Activated CD4-positive, alpha-beta T cell treated with anti-CD3 and anti-CD28 coated beads, Interleukin-2, Interleukin-4, amounts not matched to agents 100 ng/mL and 50 ng/mL, durations not matched to agents 16 hours and 8 hours (primary cell): ENCODE measurements at places on chromosomes 12 and 14.

GRCh38 chr14:104686624-104687517 is 2.5 kb upstream of the INF2 start:
- DNase-seq, result peak; percentile 37

- DNase-seq, result no peak
These were observed 9.8 kb upstream of the PNMA1 start for GRCh38 chr14:73723797-73724661.

DNA sequence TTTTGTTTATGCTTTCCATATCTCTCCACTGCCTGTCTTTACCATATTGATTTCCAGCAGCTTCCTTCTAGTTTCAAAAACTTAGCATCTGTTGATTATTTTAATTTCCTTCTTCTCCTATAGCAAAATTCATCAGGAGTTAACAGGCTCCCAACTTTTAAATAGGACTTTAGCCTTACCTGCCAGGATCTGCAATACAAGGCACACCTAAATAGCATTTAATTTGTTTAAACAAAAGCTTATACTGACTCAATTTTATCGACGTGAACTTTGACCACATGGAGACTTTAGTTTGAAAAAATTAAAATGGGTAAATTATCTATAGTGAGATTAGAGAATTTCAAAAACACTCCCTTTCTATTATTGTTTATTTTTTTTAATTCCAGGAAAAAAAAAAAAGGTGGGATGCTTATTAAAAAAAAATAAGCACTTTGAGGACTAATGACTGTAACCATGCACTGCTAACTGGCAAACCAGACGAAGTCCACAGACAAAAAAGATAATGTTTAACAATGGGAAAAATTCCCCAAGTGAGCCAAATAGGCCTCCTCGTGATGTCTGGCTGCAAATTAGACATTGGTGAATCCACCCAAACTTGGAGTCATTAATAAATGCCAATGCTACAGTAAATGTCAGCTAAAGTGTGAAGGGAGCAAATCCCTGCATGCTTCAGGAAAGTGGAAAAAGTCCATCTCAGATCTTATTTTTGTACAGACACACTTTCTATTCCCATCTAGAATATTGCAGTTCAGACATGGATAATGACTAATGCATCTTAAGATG is 40.7 kb downstream of the RMST start:
- no peak for DNase-seq

DNA sequence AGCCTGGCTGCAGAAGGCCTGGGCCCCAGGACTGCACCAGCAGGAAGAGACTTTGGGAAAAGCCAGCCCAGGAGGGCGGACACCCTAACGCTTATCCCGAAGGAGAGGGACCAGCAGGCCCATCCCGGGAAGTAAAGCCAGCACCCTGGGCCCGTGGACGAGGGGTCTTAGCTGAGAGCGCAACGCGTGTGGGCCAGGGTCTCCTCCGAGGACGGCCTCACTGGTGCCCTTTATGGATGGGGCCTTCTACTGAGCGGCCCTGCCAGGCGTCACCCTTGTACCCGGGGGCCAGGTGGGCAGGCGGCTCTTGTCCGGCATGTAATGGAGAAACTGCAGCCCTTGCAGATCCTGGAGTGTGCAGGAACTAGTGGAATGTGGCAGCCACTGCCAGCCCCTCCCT is 14.1 kb downstream of the TEDC1 start:
- DNase-seq, result no peak

GRCh38 chr14:104665657-104666522 is 23.5 kb upstream of the INF2 start:
- DNase-seq, result peak; percentile 66

DNA sequence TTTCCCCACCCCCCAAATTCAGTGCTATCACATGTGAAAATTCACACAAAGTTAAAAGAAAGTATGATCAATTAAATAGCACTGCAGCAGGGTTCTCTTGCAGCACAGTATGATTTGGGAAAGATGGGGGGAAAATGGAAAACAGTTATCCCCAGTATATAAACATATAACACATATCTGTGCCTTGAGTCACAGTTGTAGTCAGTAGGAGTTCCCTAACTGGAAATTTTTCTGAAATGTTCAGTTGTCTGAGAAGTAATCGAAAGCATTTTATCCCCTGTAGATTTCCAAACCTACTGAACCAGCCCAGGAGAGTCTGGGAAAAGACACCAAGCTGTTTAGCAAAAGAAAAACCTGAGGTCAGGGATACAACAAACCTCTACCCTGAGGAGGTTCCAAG is 47.0 kb downstream of the C12orf50 start:
- DNase-seq, result no peak

DNA sequence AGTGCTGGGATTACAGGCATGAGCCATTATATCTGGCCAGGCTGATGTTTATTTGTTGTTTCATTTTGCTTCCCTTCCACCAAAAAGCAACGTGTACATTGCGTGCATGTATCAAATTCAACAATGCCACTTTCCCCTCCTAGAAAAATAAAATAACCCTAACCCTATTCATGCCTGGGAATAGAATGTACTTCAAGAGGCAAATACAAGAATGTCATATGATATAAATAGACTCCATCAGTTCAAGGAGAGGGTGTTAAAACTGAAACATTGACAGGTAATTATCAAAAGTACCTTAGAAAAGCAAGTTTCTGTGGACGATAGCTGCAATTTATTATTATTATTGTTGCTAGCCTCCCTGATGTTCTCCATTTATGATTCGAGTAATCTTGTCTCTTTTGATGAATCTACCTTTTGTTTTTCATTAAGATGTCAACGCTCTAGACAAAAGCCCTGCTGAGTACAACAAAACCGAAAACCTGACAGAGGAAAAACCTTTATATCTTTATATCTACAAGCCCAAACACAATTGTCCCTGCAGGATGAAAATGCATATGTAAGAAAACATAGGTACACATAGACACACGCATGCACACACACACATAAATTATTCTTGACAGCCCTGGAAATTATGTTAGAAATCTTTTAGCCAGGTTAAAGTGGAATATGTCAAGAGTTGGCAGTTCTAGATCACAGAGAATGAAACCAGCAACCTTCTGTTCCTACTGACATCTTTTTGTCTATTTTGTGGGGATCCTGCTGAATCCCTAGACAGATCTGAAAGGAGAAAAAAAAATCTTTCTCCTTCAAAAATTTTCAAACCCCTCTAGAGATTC is 98.9 kb downstream of the BTG1 start:
- no peak for DNase-seq

GRCh38 chr14:51619561-51619960 is 32.1 kb upstream of the FRMD6 start:
- DNase-seq, result no peak

GRCh38 chr12:52255926-52256583 is 18.4 kb upstream of the KRT86 start:
- no peak for DNase-seq

GRCh38 chr12:49219417-49220026 is 30.6 kb upstream of the TUBA1A start:
- no peak for DNase-seq

- peak; percentile 31 for DNase-seq
These were observed 472 bp downstream of the MBD6 start for GRCh38 chr12:57522887-57523705.

DNA sequence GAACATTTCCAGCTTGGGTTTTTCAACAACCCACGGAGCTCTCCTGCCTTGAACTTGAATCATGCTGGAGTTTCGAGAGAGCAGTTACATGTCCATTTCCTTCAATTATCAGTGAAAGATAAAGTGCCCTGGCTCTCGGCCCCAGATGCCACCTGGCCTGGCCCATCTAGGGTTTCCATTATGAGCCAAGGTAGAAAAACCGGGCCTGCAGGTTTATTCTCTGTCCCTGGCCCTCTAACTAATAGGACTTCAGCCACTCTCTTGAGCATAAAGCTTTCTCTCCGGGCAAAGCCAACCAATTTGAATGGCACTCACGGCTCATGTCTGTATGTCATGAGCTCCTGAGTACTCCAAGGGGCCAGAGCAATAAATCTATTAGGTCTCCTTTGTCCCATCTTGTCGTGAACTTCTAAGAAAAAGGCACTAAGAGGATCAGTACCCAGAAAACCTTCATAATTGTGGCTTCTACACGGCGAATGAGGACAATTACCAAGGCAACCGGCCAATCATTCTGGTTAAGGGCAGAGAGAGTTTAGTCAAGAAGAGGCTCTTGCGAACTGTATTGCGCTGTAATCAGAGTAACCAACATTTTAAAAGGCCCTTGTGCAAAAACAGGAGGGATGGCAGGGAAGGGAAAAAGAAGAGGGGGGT is 392.3 kb downstream of the MED13L start:
- DNase-seq, result no peak

DNA sequence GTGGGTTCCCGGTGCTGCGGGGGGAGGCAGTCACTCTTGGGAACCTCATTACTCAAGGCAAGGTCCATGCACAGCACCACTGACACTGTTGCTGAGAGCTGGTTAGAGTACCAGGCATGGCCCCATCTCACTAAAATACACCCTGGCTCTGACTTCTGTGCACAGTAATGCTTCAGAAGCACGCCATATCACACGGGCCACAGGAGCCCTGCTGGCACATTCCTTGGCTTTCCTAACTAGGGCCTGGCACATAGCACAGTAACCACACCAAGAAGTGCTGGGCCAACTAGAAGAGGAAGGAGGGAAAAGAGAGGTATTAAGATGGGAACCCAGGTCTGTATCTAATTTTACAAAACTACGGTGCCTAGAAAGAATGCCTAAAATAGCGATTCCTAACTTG is 13.5 kb upstream of the RAB35 start:
- no peak for DNase-seq

- no peak for DNase-seq
These were observed 224.3 kb upstream of the ATP2B1 start for GRCh38 chr12:89932954-89933353.

- no peak for DNase-seq
These were observed 45.6 kb downstream of the DNAH10 start for GRCh38 chr12:123807670-123808069.

- DNase-seq, result peak; percentile 25
These were observed 847 bp upstream of the WNT10B start for GRCh38 chr12:48972213-48972951.

- no peak for DNase-seq
These were observed 17.0 kb downstream of the NCOR2 start for GRCh38 chr12:124550123-124551089.

- DNase-seq, result no peak
These were observed 143.9 kb downstream of the SYNE2 start for GRCh38 chr14:63996625-63997220.

DNA sequence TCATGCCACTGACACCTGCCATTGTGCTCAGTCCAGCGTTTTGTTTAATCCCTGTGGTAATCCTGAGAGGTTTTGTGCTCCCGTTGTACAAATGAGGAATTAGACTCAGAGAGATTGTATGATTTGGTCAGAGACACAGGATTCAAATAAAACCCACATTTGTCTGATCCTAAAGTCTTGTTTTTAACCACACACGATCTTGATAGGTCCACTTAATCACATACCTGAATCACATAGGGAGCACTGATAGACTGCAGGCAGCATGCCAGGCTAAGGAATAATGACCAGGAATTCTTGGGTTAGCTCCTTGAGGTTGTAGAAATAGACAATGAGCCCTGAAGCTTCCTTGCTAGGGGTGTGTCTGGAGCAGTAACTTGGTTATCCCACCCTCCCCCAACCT is 202.6 kb upstream of the RGS6 start:
- no peak for DNase-seq

GRCh38 chr12:115257791-115258190 is 573.8 kb upstream of the TBX3 start:
- no peak for DNase-seq

DNA sequence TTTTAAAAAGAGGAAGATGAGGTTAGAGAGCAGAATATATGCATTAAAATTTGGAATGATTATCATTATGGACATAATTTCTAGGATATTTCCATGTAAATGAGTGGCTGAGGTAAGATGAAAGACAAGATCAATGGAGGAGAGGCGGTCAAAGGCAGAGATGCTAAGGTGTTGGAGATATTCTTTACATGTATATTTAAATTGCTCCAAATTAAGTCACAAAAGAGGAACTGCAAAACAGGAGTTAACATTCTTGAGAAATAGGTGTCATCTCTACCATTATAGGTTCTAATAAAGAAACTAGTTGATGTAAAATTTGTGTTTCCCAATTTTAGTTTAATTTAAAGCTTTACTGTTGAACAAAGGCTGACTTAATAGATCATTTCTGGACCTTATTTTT is 268.5 kb upstream of the PPFIA2 start:
- no peak for DNase-seq

GRCh38 chr12:106304001-106304421 is 1.5 kb downstream of the TCP11L2 start:
- DNase-seq, result no peak

DNA sequence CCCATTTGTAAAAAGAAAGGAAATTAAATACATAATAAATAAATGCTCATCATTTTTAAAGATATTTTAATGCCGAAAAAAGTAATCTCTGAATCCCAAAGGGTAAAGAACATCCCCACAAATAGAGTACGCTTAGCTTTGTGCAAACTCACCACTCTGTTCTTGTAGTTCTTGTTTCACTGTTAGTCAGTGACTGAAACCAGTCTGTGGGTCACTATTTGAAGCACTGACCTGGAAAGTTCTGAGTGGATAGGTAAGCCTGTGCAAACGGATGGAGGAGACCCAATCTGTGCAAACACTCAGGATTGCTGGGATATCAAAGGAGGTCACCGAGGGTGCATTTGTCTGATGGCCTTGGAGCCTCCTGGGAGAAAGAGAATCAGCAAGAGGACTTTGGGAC is 68.1 kb upstream of the TSPAN11 start:
- no peak for DNase-seq

GRCh38 chr14:105383083-105383730 is 15.1 kb upstream of the TEX22 start:
- no peak for DNase-seq

DNA sequence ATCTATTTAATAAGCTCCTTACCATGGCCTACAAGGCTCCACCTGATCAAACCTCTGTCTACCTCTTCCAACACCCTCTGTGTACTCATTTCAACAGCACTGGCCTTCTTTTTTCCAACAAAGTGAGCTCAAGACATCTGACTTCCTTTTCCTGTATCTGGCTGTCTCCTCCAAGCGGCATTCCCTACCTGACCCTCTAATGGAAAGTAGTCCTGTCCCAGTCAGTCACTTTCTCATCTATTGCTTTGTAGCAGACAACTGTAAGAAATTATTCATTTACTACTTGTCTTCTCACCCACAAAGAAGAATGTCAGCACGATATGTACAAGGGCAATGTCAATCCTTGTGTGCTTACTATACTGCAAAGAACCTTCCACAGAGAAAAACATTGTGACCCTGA is 149.6 kb downstream of the MED13L start:
- no peak for DNase-seq

- DNase-seq, result no peak
These were observed 136.8 kb downstream of the ADGRD1 start for GRCh38 chr12:131090274-131091210.

- no peak for DNase-seq
These were observed 163.3 kb upstream of the DIO3 start for GRCh38 chr14:101398011-101398410.

DNA sequence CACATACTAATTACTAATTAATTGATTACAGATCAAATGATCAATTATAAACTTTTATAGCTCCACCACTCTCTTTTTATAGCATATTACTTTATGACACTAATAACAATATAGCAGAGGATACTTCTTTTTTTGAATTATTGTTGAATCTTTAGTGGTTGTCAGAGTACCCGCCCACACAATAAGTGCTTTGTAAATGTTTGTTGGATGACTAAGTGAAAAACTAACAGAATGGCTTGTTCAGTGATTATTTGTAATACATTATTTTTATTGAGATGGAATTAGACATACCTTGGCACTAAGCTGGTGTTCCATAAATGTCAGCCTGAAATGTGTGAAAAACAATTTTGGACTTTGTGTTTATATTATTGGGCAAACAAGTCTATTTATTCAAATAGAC is 670.5 kb upstream of the ATXN7L3B start:
- DNase-seq, result no peak
